ENCODE measurements at places on chromosomes 7 and 10.

DNA sequence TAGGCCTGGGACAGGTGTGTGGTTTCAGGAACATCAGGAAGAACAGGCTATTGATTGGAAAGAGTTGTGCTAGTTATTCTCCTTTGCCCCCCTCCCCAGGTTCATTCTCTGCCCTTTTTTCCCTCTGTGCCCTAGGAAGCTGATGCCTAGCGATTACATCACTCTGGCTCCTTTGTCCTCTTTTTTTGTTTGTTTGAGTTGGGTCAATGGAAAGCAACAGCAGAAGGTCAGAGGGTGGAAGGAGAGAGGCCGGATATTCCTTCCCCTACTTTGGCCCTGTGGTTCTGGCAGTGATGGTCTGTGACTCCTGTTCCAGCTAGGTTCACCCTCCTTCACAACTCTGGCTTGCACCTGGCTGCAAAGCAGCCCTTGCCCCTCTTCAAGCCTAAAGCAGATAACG lies 18.9 kb downstream of the LOXL4 start:
- DNase-seq: no peak

- no peak for DNase-seq
Observed at GRCh38 chr10:19498393-19499290, 317.6 kb upstream of the PLXDC2 start.

- DNase-seq: no peak
Observed at GRCh38 chr10:19788902-19789301, 27.3 kb upstream of the PLXDC2 start.

DNA sequence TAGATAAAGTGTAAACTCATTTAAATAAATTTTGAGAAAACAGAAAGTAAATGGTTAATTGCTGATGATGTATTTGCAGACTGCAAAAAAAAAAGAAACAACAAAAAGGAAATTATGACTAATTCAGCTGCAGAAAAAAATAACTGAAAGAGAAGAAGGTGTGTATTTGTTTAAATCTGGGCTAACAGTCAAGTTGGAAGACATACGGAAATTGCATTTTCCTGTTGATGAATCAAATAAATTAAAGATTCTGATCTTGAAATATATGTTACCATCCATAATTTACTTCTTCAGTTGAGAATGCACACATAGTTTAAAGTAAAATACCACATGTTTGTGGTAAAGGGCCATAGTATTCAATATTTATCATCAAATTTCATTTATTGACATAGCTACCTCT lies 19.3 kb upstream of the ING3 start:
- DNase-seq: no peak

GRCh38 chr7:28201131-28201530 lies 20.5 kb upstream of the JAZF1 start:
- DNase-seq: no peak

DNA sequence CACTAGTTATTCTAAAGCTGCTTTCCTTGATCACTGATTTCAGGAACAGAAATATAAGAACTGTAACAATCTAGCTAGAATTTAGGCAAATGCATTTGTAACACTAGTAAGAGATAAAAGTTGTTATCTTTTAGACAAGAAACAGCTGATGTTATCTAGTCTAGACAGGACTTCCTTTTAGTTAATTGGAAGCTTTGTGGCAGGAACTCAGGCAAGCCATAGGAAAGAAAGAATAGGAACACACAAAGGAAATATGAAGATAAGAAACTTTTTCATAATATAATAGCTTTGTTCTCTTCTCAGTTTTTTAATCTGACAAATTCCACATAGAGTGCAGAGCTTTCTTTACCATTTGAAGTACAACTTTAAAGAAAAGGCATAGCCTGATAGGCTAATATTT lies 59.0 kb upstream of the AGR3 start:
- DNase-seq: no peak

- no peak for DNase-seq
Observed at GRCh38 chr10:99711129-99711719, 20.7 kb downstream of the COX15 start.

DNA sequence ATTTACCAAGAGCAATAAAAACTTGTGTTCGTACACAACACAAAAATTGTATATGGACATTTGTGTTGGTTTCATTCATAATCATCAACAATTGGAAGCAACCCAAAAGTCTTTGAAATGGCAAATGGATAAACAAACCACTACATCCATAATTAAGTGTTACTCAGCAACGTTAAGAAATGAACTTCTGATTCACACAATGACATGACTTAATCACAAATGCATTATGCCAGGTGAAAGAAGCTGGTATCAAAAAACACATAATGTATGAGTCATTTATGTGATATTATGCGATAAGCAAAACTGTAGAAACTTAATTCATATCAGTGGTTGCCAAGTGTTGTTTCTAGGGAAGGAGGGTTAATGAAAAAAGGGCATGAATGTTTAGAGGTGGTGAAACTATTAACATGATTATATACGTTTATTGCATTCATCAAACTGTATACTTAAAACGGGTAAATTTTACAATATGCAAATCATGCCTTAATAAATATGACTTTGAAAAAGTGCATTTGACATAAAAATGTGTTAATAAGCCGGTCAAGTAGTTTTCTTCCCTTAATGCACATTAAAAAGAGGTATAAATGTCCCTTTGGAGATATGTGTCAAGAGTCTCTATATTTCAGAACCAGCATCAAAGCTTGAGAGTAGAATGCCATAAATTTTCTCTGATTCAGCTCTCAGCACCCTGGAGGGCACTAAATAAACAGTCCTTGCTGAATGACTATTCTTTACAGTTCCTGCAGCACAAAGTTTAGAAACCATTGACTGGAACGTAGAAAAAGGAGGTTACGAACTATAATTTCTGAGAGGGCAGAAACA lies 84.8 kb upstream of the GRM3 start:
- no peak for DNase-seq

- no peak for DNase-seq
Observed at GRCh38 chr7:78703391-78703790, 750.1 kb downstream of the MAGI2 start.

GRCh38 chr7:36601601-36602000 lies 122.7 kb downstream of the AOAH start:
- no peak for DNase-seq

- DNase-seq: no peak
Observed at GRCh38 chr10:80171248-80171660, 34.1 kb downstream of the ANXA11 start.

- no peak for DNase-seq
Observed at GRCh38 chr7:157139111-157139809, 534 bp downstream of the UBE3C start.

DNA sequence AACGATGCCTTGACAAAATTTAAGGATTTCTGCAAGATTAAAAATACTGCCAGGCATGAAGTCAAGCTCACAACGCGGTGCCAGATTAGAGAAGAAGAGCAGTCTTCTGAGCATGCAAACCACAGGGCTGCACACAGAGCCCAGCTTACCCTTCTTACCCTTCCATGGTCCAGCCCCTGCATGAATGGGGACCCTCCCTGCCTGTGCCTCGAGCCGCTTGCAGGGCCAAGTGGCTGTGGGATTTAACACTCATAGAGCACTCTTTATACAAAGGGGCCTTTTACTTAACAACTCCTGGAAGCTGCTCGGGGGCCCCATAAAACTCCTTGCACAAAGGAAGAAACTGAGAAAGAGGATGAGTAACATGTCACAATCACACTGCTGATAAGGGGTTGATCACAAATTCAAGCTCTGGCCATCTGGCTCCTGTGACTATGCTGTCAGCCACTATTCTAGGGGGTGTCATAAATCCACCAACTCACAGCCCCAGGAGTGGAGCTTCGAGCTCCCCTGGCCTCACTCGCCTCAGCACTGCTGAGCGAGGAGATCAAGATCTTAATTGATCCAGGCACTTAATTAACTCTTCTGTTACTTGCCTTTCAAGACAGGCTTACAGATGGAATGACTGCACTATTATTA lies 514.8 kb downstream of the TNS3 start:
- DNase-seq: no peak

DNA sequence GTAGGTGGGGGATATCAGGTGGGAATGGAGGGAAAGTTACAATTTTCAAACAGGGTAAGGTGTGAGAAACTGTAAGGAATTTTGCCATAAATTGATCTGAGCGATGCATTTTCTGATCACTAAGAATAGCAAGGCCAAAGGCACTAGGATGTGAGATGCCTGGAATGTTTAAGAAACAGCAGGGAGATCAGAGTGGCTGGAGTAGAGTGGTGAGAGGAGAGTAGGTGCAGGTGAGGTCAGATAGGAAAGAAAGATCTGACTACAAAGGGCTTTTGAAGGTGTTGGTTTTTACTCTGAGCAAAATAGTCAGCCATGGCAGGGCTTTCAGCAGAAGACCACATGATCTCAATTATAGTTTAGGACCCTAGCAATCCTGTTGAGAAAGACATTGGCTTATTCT lies 55.0 kb downstream of the HDAC9 start:
- DNase-seq: no peak

DNA sequence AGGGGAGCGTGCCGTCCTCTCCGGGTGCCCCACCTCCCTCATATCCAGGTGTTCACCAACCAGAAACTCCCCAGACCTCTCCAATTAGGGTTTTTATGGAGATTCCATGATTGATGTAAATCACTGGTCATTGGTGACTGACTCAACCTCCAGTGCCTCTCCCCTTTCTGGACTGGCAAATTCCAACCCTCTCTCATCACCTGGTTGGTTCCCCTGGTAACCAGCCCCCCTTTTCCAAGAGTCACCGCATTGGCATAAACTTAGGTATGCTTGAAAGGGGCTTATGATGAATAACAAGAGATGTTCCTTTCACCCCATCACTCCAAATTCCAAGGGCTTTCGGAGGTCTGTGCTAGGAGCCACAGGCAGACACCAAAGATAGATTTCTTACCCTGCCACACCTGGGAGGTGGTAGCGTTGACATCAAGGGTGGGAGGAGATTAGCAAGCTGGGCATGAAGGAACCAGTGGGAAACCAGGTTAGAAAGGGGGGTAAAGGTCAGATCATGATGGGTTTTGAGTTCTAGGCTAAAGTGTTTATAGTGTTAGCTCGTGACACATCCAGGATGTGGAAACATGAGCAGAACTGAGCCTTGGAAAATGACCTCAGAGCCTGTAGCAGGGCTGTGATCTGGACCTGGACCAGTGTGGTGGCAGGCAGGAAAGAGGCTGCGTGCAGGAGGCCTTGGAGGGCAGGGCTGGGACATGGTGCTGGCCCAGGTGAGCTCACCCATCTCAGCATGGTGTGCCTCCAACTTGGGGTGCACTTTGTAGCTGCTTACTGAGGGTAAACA lies 45.1 kb downstream of the CAMK1D start:
- DNase-seq: no peak

- DNase-seq: no peak
Observed at GRCh38 chr7:145431834-145432233, 596.0 kb upstream of the TPK1 start.

DNA sequence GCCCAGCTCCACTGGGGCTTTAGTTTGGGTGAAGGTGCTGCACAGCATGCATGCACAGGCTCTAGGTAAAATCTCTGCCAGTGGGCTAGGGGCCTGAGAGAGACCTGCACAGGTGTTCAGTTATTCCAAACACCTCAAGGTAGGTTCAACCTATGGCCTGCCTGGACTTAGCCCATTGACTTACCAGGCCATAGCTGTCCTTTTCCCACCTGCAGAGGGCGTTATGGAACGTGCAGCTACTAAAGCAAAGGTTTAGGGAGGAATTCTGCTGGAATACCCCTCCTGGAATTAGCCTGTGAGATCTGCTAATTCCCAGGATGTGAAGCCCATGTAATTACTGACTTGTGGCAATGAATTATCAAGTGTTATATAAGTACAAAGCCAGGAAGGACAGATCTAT lies 3.6 kb downstream of the VWC2 start:
- DNase-seq: no peak

DNA sequence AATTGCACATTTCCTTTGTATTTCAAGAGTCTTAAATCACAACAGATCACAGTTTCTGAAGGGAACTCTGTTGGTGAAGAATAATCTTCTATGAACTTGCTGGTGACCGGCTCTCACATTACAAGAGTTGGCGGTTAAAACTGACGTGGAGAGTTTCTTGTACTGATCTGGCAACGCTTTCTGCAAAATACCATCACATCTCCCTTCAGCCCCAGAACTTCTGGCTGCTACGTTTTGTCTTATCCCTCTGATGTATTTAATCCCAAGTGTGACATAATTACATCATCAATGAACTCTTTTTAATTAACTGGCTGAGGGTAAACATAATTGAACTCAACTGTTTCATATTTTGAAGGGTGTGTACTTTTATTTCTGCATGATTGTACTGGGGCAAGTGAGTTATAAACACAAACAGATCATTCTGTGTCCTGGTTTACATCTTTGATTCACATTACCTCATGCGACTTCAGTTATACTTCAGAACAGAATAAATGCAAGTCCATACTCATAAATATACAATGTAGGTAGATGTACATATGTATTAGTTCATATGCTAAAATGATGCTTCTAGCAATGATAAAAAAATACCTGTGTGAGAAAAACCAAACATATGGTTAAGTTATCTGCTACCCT lies 105.1 kb upstream of the NPVF start:
- DNase-seq: no peak

DNA sequence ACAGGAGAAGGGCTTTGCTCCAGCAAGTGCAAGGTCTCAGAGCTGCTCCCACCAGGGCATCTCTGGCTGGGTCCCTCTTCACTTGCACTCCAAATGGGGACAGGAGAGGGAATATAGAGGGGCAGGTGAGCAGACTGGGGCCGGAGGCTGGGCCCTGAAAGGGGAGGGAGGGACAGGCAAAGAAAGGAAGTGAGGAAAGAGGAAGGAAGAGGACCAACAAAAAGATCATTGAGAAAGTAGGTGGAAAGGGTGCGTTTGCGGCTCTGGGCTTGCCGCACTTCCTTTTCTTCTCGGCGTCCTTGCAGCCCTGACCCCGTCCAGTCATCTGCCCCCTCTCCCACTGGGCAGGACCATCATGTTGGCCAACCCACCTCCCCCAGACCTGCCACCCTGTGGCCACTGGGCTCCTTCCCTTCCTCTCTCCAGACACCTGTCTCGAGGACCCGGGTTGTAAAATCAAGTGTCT lies 14.0 kb downstream of the ITPRIP start:
- DNase-seq: no peak

DNA sequence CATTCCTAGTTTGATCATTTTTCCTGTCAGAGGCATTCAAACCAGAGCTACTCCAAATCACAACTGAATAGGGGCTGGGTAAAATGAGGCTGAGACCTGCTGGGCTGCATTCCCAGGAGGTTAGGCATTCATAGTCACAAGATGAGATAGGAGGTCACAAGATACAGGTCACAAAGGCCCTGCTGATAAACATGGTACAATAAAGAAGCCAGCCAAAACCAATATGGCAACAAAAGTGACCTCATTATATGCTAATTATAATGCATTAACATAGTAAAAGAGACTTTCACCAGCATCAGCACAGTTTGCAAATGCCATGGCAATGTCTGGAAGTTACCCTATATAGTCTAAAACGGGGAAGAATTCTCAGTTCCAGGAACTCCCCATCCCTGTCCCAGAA lies 37.3 kb downstream of the TWIST1 start:
- no peak for DNase-seq

- DNase-seq: no peak
Observed at GRCh38 chr10:105538874-105539273, 897.8 kb downstream of the SORCS3 start.

GRCh38 chr10:16348891-16349290 lies 87.9 kb upstream of the PTER start:
- DNase-seq: no peak

- DNase-seq: no peak
Observed at GRCh38 chr7:44990109-44991023, 9.6 kb upstream of the CCM2 start.

All from NCI-H187 treated with DMSO at 0.1 percent for 48 hours (cell line).